Activated naive CD4-positive, alpha-beta T cell treated with anti-CD3 and anti-CD28 coated beads for 36 hours (primary cell): ENCODE measurements at places on chromosomes 2 and 18. TPM values are rescaled to one million over a fixed set of nuclear protein-coding genes. Genes with fewer than 3 reads are reported as not detected.

The PSTPIP2 gene
- 14.3 TPM for total RNA-seq

- H3K27ac ChIP-seq = no peak overlapping the region
- no peak overlapping the region for H3K4me3 ChIP-seq
- H3K27me3 ChIP-seq = no peaks in the 10 kb centered on the region
- no peaks in the 10 kb centered on the region for H3K4me1 ChIP-seq
- no peak for DNase-seq
- no peaks in the 10 kb centered on the region for H3K36me3 ChIP-seq
These were observed 866.1 kb upstream of the ID2 start for GRCh38 chr2:7815726-7816125.

The PUM2 gene
- 88.4 TPM for total RNA-seq

GRCh38 chr2:53848062-53848461, 11.7 kb downstream of the GPR75 start:
- peaks cover 2% of the 10 kb centered on the region for H3K4me1 ChIP-seq
- H3K4me3 ChIP-seq = no peak overlapping the region
- no peak for DNase-seq
- H3K36me3 ChIP-seq = peaks cover 4% of the 10 kb centered on the region
- H3K27ac ChIP-seq = no peak overlapping the region

- H3K36me3 ChIP-seq = no peaks in the 10 kb centered on the region
- peaks cover 39% of the 10 kb centered on the region for H3K27me3 ChIP-seq
- no peak overlapping the region for H3K27ac ChIP-seq
- H3K4me1 ChIP-seq = peaks cover 13% of the 10 kb centered on the region
These were observed 1.9 kb downstream of the PRSS56 start for GRCh38 chr2:232521959-232522622.
